PC-9 (cell line): ENCODE measurements at places on chromosomes 13 and 19. TPM values are rescaled to one million over a fixed set of nuclear protein-coding genes. Genes with fewer than 3 reads are reported as not detected.

The C19orf85 gene
- total RNA-seq: 0.73 and 0.74 TPM in 2 replicates

The SULT2A1 gene
- total RNA-seq: not detected in 2 replicates

The APOC4 gene
- total RNA-seq: not detected in 2 replicates

The PTPRH gene
- total RNA-seq: 11.7 and 21.4 TPM in 2 replicates

The TYK2 gene
- total RNA-seq: 94.7 and 102 TPM in 2 replicates

The PSG1 gene
- 0.72 TPM in 1 of 2 replicates, not detected in the other for total RNA-seq

The C19orf47 gene
- total RNA-seq: 17.3 and 21.2 TPM in 2 replicates

The PROZ gene
- not detected in 2 replicates for total RNA-seq

The KCTD4 gene
- not detected in 2 replicates for total RNA-seq

The RAB20 gene
- total RNA-seq: 31.9 and 41.0 TPM in 2 replicates

The CLEC17A gene
- not detected in 2 replicates for total RNA-seq

The PSPN gene
- total RNA-seq: 1.3 TPM in 2 replicates

The PPP1R13L gene
- 113 and 121 TPM in 2 replicates for total RNA-seq

The FKBP8 gene
- 231 and 320 TPM in 2 replicates for total RNA-seq

The KLK3 gene
- total RNA-seq: not detected in 2 replicates

The AMH gene
- total RNA-seq: 6.9 and 8.1 TPM in 2 replicates

The DNAAF3 gene
- 51.8 and 76.6 TPM in 2 replicates for total RNA-seq

The SPACA4 gene
- total RNA-seq: not detected in 2 replicates
